ENCODE measurements at places on chromosomes 6 and 20.
A peak's percentile ranks its signal among the peaks of the same experiment; 100 is the strongest.

GRCh38 chr6:111573892-111574797, 31.5 kb downstream of the TRAF3IP2 start:
- DNase-seq = no peak

- DNase-seq = no peak
Measured at GRCh38 chr6:14682812-14683211, 563.1 kb upstream of the JARID2 start.

DNA sequence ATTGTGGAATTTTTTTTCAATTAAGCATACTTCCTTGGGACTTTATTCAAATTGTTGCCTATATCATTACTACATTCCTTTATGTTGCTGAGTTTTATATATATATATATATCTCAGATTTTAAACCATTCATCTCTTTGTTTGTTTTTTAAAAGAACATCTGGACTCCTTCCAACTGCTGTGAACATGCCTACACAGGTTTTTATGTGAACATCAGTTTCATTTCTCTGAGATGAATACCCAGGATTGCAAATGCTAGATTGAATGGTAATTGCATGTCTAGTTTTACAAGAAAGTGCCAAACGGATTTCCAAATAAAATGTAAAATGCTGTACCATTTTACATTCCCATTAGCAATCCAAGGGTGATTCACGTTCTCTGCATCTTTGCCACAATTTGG, 1289.3 kb downstream of the HACE1 start:
- no peak for DNase-seq

GRCh38 chr20:15158533-15158932, 821.1 kb upstream of the FLRT3 start:
- DNase-seq = no peak

DNA sequence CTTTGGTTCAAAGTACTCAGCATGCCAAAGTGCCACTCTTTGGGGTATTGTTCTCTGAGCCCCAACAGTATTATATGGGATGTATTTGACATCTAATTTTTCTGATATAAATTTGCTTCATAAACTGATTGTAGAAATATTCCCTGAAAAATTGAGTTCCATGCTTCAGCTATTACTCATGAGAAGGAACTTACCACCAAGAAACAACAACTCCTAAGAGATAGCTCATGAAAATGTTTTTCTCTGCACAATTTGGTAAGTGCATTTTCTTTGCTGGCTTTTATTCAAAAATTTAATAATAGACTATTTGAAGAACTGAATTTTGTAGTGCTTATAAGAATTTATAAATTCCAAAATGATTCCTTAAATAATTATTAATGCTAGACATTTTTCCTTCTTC, 12.8 kb upstream of the TPD52L1 start:
- no peak for DNase-seq

GRCh38 chr20:61861054-61861841, 204.4 kb downstream of the TAF4 start:
- no peak for DNase-seq

DNA sequence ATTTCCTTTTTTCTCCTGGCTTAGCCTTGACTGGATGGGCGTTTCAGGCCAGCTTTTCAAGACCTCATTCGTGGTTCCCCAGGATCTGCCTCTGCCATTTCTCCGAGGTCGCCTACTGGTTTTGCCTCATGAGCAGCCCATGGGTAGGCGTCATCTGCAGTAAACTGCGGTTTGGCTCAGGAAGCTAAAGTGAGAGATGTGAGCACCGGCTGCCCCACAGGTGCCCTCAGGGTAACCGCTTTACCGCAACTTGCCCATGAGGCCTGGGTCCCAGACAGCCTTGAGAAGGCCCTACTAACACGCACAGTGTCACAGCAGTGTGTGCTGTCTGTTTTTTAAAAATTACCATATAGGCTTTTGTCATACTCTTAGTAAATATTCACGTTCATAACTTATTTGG, 53.4 kb upstream of the TBXT start:
- no peak for DNase-seq

- no peak for DNase-seq
Measured at GRCh38 chr20:24488064-24488799, 18.8 kb downstream of the SYNDIG1 start.

- no peak for DNase-seq
Measured at GRCh38 chr20:33231237-33231636, 4.6 kb upstream of the BPIFA1 start.

GRCh38 chr20:50605136-50605535, 86.2 kb downstream of the RIPOR3 start:
- DNase-seq = no peak

GRCh38 chr20:24743641-24744040, 205.4 kb upstream of the CST7 start:
- DNase-seq = no peak

DNA sequence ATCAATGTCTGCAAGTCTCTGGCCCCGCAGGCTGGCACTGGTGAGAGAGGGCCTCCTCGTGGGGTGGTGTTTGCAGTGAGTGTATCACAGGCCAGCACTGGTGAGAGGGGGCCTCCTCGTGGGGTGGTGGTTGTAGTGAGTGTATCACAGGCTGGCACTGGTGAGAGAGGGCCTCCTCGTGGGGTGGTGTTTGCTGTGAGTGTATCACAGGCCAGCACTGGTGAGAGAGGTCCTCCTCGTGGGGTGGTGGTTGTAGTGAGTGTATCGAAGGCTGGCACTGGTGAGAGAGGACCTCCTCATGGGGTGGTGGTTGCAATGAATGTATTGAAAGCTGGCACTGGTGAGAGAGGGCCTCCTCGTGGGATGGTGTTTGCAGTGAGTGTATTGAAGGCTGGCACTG, 53.3 kb upstream of the SLC22A1 start:
- DNase-seq = no peak

- no peak for DNase-seq
Measured at GRCh38 chr20:12721636-12722035, 287.1 kb upstream of the SPTLC3 start.

DNA sequence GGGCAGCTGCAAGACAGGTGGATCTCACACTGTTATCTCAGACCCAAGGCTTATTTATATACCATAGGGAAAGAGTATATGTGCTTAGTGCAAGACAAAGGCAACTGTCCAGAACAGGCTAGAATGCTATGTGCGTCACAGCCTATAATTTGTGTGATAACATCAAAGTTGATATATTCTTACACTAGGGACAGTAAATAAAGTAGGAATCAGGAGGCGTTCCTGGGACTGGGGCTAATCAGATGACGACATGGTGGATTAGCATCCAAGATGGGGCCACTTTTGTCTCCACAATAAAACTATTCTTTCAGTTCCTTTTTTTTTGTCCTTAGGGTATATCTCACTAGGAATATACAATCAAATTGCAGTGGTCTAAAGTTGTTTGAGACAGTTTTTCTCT, 54.9 kb upstream of the IER3 start:
- DNase-seq = no peak

DNA sequence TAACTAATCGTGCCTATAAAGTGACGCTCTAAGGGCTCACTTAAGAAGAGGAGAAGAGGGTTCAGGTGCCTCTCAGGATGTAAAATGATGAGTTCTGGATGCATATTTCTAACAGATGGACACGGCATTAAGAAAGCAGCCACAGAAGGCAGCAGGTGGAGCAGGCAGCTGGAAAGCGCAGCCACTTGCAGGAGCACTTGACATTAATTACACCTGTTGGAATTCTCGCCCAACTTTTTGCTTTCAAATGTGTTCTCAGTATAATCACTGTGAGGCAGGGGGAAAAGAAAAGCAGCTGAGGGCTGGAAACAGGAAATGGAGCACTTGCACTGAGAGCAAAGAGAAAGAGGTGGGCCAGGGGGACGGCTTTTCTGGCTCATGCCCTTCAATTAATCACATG, 164.2 kb downstream of the NKAIN2 start:
- DNase-seq = no peak

- DNase-seq = no peak
Measured at GRCh38 chr20:63172726-63173125, 43.2 kb downstream of the YTHDF1 start.

DNA sequence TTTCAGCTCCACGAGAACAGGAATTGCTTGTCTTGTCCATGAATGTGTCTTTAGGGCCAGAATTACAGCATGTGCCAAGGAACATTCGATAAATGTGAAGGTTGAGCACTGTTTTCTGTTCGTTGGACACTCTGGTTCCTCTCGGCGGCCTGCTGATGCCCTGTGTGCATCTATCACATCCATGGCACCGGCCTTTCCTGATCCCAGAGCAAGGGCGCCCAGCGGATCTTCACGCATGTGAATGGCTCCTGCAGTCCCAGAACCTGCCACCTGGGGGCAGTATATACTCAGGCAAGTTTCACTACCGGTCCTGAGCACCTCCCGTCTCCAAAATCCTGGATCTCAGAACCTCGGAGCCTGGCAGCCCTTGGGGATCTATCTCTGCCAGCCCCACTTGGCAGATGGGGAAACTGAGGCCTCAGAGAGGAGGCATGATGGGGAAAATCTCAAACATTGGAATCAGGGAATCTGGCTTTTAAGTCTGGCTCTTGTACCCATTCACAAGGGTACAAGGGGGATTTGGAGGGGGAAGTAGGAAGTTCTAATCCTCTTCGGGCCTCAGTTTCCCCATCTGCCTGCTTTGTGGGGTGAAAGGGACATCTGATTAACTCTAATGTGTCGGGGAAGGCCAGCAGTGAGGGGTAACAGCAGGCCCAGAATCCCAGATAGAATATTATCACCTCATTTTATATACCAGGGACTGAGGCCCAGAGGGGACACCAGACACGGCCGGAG, 4.3 kb upstream of the CEBPB start:
- peak; percentile 61 for DNase-seq

DNA sequence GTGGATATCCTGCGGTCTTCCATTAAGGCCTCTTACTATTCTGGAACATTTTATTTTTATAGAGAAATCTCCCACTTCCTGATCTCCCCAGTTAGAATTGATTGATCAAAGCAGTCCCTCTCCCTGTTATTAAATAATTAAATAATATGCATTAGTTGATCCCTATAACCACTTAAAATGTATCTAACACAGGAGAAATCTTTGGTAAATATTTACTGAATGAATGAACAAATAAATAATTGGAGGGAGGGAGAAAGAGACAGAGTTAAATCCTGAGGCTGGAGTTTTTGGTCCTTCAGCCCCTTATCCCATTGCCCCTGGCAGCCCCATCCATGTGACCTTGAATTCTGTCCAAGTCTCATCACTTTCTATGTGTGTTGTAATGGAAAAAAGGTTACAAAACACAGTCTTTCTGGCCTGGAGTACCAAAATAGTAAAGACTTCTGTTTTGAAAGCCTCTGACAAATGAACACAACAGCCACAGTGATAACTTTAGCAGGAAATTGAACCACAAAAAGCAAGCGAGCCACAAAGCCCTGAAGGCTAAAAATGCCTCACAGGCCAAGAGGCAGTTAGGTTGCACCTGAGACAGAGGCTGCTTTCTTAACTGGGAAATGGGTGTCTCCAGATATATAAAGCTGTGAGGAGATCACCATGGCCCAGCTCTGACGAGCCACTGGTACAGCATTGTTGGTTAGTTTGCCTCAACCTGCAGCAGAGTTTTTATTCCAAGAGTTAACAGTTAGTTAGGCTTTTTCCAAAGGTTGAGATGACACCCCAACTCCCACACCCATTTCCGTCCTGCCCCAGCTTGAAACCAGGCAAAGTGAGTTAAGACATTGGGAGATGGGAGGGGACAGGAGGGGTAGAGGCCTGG, 11.3 kb downstream of the NT5E start:
- no peak for DNase-seq

DNA sequence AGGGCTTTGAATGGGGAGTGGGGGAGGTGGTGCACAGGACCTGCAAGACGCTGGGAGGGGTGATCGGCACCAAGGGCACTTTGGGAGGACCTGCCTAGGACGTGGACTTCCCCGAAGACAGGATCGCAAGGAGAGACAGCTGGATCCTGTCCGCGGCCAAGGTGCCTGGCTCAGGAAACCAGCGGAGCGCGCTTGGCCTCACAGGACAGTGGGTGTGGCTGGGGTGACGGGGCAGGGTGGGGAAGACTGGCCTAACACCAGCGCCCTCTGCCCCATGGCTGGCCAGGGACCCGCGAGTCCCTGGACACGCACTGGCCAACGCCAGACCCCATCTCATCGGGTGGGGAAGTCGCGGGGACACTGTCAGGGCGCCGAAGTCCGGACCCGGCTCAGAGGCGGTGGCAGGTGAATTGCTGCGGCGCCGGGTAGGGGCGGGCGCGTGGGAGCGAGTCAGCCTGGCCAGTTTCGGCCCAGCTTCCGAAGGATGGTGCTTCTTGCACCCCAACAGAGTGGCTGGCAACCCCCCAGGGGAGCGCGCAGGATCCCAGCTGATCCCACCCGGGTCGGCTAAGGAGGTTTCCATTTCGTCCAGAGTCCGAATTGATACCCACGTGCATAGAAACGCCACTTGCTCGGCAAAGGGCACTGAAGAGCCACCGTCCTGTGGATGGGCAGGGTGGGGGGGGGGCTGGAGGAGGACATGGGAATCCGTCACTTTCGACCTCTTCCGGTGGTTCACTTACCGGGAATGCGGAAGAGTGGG, 785 bp upstream of the THBD start:
- no peak for DNase-seq

GRCh38 chr6:143505111-143505510, 6.4 kb downstream of the FUCA2 start:
- no peak for DNase-seq

- no peak for DNase-seq
Measured at GRCh38 chr6:168147205-168147738, 68.3 kb upstream of the FRMD1 start.

DNA sequence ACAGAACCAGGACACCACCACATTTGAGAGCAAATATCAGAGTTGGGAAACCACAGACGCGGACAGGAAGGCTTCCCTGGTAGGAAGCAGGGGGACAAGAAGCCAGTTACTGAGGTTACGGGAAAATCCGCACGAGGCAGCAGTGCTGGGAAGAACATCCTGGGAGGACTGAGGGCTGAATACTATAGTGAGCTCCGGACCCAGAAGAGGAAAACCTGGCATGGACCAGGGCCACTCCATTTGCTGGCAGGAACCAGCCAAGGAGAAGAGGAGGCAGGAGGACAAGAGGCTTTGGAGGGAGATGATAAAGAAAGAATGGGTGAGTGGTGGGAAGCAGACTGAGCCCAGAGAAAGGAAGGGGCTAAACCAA, 6.1 kb upstream of the DSN1 start:
- no peak for DNase-seq

GRCh38 chr20:32509639-32510066, 75.5 kb downstream of the NOL4L start:
- peak; percentile 60 for DNase-seq

DNA sequence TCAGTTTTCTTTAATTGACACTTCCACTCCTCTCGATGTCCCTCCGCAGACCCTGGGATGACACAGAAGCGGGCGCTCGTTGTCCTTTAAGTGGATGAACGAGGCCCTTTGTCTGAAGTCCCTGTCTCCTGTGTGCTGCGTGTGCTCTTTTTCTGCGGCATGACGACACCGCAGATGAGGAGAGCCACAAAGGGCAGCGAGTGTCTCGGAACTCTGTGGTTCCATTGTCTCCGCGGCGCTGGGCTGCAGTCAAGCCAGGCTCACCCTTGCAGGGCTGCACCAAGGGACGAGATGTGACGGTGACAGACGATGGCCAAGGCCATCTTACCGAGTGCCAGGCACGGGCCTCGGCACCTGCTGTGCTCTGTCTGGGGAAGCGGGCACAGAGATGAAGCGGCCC, 10.6 kb downstream of the PRR18 start:
- DNase-seq = no peak
